T-helper 9 cell (primary cell): ENCODE measurements at places on chromosomes 1 and 21.

DNA sequence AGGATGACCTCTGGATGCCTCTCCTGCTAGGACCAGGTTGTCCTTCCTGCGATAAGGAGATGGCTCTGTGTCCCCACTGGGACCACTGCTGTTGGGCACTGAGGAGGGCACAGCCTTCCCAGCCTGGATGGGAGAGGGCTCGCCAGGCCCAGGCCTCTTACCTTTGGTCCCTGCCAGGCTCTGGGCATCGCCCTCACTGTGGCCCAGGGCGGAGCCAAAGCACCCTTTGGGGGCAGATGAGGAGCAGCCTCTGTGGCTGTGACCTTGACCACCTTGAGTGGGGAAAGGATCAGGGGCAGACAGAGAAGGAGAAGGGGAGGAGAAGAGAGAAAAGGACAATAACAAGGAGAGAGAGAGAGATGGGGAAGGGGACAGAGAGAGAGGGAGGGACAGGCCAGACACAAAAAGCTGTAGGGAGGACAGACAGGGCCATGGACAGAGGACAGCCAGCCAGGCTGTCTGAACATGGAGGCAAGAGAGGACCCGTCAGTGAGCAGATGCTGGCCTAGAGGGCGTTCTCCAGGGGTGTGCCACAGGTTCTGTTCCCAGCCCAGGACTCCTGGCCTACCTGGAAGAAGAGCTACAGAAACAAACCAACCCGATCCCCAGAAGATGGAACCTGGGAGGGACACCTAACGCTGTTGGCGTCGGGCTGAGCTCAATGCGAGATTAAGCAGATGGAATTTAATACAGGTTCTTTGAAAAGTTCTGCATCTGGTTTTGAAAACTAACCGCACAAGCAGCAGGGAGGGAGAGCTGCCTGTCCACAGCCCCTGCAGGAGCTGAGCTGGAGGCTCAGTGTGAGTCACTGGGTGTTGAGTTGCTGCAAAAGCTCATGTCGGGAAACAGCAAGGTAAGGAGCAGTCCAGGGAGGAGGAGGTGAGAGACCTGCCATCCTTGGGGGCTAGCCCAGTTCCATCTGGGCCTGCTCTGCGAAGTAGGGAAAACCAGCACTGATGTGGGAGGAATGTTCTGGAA is 262.1 kb downstream of the PTPRU start:
- DNase-seq, result no peak

DNA sequence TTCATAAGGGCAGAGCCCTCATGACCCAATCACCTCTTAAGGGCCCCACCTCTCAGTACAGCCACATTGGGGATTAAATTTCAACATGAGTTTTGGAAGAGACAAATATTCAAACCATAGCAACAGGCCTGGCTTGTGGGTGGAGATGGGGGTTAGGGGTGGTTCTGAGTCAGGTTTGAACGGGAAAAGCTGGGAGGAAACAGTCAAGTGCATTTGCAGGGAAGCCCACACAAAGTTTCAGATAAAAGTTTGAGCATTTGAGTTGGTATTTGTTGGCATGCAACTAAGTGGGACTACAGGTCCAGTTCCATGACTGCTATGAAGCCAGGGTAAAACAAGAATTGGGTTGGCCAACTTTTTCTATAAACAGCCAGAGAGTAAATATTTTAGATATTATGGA is 21.0 kb upstream of the PADI2 start:
- DNase-seq, result no peak

DNA sequence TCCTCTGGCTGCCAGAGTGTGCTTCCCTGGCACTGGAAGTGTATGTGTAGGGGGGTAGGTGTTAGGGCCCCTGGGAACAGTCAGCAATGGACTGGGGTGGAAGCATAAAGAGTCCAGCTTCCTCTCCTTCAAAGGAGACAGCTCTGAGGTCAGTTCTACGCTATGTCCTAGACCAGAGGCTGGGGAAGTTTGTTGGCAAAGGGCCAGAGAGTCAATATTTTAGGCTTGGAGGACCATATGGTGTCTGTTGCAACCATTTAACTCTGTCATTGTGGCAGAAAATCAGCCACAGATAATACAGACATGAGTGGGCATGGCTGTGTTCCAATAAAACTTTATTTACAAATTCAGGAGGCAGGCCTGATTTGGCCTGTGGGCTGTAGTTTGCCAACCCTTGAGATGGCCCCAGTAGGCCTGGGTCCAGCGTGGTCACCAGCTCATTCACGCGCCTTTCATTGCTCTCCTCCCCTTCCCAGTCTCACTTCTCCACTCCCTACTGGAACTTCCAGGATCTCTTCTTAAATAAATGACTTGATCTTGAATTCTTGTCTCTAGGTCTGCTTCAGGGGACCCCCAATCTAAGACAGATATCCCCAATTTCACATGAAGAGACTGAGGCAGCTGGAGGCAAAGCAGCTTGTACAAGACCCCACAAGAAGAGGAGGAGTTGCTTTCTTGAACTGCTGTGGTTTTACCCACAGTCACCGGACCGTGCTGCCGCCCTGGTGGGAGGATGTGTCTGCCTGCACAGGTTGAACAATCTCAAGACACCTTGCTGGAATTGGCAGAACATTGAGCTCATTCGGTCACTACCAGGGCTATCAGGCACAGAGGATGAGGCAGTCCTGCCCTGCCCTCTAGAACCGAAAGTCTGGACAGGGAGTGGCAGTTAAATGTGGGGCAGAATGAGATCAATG is 162.4 kb upstream of the POU3F1 start:
- no peak for DNase-seq

DNA sequence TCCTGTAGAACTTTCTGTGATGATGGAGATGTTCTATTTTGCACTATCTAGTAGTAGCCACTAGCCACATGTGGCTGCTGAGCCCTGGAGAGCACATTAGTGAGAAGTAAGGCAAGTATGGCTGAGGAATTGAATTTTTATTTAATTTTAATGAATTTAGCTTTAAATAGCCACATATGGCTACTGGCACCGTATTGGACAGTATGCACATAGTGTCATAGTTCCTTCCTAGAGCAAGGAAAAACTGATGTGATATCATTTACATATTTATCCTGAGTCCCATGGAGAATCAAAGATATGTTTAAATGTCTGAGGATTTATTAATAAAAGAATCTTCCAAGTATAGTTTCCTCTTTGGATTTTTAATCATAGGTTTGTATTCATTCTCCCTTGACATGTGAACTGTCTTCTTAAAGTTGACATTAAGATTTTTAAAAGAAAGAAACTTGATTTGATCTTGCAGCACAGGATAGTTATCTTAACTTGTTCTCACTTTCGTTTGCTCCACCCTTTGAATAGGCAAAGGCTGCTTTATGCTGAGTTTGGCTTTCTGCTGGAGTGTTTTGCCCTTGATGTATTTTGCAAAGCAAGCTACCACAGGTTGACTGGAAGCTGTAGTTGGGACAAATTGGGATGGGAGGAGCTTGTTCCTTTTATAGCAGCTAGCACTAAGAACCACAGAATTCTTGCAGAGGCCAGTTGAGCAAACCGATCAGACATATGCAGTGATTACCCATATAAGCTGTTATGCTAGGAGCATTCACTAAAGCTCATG is 129.7 kb downstream of the VPS13D start:
- no peak for DNase-seq

GRCh38 chr1:1602968-1603506 is 3.1 kb upstream of the FNDC10 start:
- no peak for DNase-seq

- no peak for DNase-seq
These were observed 2.0 kb downstream of the PBX1 start for GRCh38 chr1:164561007-164561406.

GRCh38 chr1:151611288-151611790 is 511 bp upstream of the SNX27 start:
- no peak for DNase-seq

GRCh38 chr1:84800090-84801073 is 92.6 kb downstream of the LPAR3 start:
- no peak for DNase-seq

GRCh38 chr1:229031481-229032341 is 239.2 kb upstream of the RAB4A start:
- DNase-seq, result no peak

GRCh38 chr1:116273042-116273783 is 99.8 kb upstream of the ATP1A1 start:
- no peak for DNase-seq

- no peak for DNase-seq
These were observed 25.1 kb downstream of the C2CD2 start for GRCh38 chr21:41928621-41929220.

GRCh38 chr1:147748676-147749350 is 11.6 kb downstream of the GJA5 start:
- no peak for DNase-seq

DNA sequence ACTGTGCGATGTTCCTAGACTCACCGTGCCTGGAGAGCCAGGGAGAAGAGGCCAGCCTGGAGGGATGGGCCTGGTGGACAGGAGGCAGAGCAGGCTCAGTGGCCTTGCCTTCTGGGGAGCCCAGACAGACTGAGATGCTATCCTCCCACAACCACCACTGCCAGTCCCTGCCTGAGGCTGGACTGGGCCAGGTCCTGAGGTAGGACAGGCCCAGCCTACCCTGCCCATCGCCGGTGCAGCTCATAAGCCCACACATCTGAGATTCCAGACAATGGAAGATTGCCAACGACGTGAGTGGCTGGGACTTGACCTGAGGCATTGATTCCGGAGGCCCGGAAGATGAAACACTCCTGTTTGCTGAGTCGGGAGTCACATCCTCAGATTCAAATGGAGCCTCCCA is 5.8 kb downstream of the CLEC20A start:
- no peak for DNase-seq

GRCh38 chr1:115199416-115200132 is 110.3 kb upstream of the TSPAN2 start:
- no peak for DNase-seq

DNA sequence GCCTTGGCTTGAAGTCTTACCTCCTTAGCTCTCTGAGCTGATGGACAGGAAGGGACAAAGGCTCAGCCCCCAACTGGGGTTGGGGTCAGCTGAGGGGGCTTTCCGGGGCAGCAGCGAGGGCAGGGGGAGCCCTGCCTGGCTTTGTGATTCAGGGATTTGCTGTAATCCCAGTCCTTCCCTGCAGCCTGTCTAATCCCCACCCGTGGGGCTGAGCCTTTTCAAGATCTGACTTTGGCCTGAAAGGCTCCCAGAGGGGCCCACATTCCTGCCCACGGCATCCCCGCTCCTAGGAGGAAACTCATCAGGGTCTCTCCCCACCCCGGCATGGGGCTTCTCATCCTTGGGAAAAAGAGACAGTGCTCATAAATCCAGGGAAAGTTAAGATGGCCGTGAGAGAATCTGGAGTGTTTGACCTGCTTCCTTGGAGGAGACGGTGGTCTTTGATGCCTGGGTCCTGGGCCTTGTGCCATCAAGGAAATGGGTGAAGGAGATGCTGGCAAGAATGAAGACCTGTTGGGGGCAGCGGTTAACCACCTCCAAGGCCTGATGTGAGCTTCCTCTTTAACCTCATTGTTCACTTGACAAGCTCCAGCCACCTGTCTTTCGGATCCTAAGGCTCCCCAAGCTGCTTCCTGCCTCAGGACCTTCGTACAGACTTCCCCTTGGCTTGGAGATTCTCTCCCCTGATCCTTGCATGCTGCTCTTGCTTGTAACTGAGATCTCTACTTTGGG is 83.1 kb upstream of the WNT4 start:
- no peak for DNase-seq

GRCh38 chr1:230281556-230281955 is 144.6 kb downstream of the PGBD5 start:
- DNase-seq, result no peak

DNA sequence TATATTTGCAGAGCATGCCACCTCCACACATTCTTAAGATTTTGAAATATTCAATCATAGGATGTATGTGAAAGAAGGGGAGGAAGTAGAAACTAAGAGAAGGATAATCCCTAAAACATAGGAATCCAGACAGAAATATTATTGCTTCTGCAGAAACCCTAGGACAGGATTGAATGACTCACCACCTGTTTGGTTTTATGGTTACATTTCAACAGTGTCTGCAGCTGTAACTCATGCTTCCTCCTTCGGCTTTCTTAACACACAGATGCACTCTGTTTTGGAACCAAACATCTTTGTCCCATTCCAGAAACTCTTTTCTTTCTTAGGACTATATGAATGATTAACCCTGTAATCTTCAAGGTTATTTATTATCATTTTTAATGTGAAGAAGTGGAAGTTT is 20.7 kb downstream of the RGS7 start:
- no peak for DNase-seq

- peak; percentile 6 for DNase-seq
These were observed 987 bp downstream of the GPR137B start for GRCh38 chr1:236143104-236143948.

- no peak for DNase-seq
These were observed 51.2 kb downstream of the LRRN2 start for GRCh38 chr1:204634260-204634910.

DNA sequence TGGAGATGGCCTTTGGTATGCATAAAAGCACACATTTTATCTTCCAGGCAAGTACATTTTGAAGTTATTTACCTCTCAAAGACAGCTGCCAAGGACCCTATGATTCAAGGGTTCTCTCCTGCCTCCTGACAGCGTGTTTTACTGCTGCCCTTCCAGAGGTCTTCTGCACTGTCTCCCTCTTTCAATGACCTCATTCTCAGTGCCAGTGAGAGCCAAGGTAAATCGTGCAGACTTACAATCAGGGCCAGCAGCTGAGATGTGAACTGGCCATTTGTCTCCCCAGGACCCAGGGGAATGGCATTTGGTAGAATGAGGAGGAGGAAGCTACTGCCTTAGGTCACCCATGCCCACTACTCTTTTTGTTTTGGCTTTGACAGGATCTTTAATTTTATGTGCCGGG is 84.2 kb upstream of the FGGY start:
- no peak for DNase-seq

GRCh38 chr1:174800876-174801275 is 198.9 kb upstream of the CACYBP start:
- no peak for DNase-seq

DNA sequence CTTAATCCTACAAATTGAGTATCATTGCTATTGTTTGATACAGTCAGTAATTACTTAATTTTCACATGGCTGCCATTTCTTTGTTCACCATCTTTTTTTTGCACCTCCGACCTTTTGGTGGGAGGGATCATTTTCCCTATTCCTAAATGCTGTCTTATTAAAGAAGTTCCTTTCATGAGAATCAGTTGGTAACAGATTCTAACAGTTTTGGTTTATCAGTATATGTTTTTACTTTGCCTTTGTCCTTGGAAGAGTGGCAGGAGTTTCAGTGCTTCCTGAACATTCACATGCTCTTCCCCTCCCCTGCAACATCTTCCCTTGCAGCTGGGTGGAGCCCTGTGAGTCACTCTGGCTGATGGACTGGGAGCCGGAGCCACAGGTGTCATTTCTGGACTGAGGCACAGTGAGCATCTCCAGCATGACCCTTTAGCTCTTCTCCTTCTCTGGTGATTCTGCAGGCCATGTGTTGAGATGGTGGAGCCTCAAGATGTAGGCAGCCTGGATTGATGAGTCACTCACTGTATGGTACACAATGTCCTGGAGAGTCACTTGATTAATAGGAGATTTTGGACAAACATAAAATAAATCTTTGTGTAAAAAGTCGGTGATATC is 217.7 kb downstream of the URB2 start:
- no peak for DNase-seq

DNA sequence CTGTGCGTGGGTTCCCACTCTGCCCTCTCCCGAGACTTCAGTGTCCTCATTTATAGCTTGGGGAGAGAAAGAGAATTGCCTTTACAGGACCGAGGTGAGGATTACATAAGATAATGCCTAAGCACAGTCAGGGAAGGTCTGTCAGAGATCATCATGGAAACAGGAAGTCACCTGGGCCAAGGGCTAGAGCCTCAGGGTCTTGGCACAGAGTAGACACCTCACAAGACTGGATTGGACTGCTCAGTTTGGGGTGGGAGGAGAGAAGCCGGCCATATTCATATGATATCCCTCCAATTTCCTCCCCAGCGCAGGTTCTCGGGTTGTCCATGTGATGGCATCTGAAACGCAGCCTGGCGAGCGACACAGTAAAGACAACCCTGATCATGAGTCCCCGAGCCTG is 3.8 kb downstream of the CNR2 start:
- no peak for DNase-seq
